ENCODE measurements at places on chromosomes 12 and 14. TPM values are rescaled to one million over a fixed set of nuclear protein-coding genes. Genes with fewer than 3 reads are reported as not detected.

- DNase-seq = no peak
- H3K27me3 ChIP-seq = no peaks in the 10 kb centered on the region
- no peaks in the 10 kb centered on the region for H3K4me1 ChIP-seq
- no peak overlapping the region for H3K27ac ChIP-seq
Measured at GRCh38 chr14:91284791-91285548, 40.5 kb upstream of the GPR68 start.

DNA sequence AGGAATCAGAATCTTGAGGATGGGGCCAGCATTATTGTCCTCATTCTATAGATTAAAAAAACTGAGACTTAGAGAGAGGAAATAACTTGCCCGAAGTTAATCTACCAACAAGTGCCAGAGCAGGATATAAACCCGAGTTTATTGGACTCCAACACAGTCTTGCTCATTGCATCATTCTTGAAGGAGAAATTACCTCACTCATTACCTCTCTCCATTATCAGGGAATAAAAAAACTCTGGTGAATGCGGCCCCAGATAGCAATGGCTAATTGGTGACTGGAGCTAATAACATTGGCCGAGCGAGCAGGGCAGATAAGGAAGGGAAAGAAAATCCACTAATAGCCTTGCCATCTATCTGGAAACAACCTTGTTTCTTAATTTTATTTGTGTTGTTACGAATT, 24.7 kb upstream of the TMED10 start:
- H3K27me3 ChIP-seq = no peaks in the 10 kb centered on the region
- no peak for DNase-seq
- no peaks in the 10 kb centered on the region for H3K36me3 ChIP-seq
- H3K27ac ChIP-seq = no peak overlapping the region
- no peak overlapping the region for H3K4me3 ChIP-seq

DNA sequence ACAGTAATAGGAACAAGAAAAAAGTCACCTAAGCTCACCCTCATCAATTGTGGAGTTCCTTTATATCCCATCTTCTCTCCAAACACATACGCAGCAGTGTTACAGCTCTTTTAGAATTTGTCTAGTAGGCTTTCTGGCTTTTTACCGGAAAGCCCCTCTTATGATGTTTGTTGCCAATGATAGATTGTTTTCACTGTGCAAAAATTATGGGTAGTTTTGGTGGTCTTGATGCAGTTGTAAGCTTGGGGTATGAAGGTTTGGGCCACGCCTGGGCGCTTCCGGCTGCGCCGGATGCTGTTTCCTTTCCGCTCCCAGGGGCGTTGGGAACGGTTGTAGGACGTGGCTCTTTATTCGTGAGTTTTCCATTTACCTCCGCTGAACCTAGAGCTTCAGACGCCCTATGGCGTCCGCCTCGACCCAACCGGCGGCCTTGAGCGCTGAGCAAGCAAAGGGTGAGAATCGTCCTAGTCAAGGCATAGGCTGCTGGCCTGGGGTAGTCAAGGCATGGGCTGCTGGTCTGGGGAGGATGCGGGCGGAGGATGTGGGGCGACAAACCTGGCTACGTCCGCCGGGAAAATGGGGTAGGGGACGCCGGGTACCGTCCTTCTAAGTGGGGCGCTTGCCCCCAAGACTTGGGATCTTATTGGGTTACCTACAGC, at the start of the genes C12orf57 and RNU7-1:
TSS of gene C12orf57 (plus strand) at position 301 of the 659 bp plus-strand sequence. CDS start at position 401, 100 bp downstream.
TSS of gene RNU7-1 (plus strand) at position 95 of the 659 bp plus-strand sequence.
- peaks cover 13% of the 10 kb centered on the region for H3K4me1 ChIP-seq
- peak; percentile 94 for DNase-seq
- no peaks in the 10 kb centered on the region for H3K27me3 ChIP-seq
- H3K4me3 ChIP-seq = peak within 1 kb of the TSS; percentile 49
- peak within 1 kb of the TSS; percentile 96 for H3K27ac ChIP-seq

The PLA2G1B gene
- total RNA-seq = 1.8 TPM

The GRIP1 gene
- 0.75 TPM for total RNA-seq
